HCEC 1CT (cell line): ENCODE measurements at places on chromosomes 13 and 19.
A peak's percentile ranks its signal among the peaks of the same experiment; 100 is the strongest.

- no peak for DNase-seq
These were observed 19.7 kb upstream of the FARP1 start for GRCh38 chr13:98123176-98123575.

DNA sequence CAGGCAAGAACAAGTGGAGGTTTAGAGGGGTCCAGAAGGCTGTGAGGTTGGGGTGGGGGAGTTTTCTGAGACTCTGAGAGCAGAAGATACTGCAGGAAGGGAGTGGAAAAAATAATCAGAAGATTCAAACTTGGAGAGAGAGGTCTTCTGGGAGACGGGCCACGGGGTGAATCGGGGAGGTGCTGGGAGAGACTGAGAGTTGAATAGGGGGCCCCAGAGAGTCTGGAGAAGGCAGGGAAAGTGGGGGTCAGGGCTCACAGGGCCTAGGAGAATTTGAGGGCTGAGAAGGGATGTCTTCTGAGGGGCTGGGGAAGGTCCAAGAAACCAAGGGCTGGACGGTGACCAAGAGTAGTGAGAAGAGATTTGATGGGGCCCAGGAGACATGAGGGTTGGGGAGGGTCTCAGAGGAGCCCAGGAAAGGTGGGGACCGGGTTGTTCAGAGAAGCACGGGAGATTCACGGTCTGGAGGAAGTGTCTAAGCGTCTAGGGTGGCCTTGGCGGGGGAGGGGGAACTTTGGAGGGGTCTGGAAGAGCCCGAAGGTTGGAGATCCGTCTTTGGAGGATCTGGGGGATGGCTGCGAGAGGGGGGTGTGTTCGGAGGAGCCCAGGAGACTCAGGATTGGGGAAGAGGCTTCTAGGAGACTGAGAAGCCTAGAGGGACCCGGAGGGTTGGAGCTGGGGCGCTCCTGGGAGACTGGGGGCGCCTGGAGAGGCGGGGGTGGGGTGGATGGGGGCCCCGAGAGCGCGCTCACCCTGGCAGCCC is 1.5 kb downstream of the KCNC3 start:
- DNase-seq, result no peak

GRCh38 chr19:45865269-45865948 is 1.3 kb downstream of the FOXA3 start:
- DNase-seq, result no peak

- no peak for DNase-seq
These were observed 34.5 kb downstream of the TINCR start for GRCh38 chr19:5533257-5533656.

DNA sequence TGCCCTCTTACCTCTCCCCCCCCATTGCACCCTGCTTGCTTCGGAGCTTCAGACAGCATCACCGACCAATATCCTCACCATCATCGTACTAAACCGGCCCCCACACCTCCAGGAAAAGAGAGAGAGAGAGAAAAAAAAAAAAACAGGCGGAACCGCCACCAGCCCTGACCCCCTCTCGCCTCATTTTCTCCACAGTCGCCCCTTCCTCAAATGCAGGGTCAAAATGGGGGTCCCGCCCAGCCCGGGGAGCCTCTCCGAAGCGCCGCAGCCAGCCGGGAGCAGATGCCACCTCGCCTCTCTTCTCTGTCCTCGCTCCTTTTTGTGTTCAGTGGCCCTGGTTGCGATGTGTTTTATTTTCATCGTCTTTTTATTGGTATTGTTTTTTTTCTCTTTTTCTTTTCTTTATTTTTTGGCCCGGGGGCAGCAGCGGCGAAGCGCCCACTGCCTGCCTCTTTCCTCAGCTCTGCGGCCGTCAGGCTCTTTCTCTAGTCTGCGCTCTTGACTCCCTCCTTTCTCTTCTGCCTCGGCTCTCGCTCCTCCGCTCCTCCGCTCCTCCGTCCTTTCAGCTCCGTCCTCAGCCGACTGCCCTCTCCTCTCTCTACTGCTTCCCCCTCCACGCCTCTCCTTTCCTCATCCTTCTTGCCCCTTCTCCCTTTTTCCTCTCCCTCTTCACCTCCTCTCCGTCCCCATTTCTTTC is 41.4 kb downstream of the DEDD2 start:
- no peak for DNase-seq

DNA sequence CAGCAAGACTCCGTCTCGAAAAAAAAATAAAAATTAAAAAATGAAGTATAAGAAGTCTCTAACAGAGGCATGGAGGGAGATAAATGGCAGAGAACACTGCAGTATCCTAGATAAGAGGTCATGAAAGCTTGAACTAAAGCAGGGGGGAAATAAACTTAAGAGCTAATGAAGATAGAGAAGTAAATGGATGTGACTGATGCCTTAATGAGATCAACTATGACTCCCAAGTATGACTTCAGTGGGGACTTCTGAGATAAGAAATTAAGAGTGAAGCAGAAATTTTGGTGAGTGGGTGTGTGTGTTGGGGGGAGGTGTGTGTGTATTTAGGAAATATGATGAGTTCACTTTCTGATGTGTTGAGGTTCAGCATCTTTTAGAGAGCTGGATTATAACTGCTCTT is 55.1 kb downstream of the DIAPH3 start:
- DNase-seq, result no peak

- no peak for DNase-seq
These were observed 500.5 kb upstream of the SPRY2 start for GRCh38 chr13:80841414-80841813.

DNA sequence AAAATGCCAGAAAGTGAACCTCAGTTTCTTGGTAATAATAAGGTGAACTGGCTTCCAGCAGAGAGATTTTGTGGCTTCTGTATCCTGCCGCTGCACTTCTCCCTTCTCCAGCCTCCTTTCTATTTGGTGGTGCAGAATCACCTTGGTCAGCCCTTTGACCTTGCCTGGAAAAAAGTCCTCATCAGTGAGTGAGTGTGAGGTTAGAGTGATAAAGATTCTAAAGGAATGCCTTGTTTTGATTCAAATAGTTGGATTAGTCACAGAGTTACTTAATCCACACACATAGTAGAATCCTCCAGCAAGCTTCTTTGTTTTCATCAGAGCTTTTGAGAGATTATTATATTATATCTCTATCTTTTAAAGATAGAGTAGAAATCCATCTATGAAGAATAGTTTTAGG is 140.9 kb downstream of the KCNRG start:
- peak; percentile 69 for DNase-seq

GRCh38 chr19:3357271-3357991 is 9.0 kb upstream of the NFIC start:
- no peak for DNase-seq

DNA sequence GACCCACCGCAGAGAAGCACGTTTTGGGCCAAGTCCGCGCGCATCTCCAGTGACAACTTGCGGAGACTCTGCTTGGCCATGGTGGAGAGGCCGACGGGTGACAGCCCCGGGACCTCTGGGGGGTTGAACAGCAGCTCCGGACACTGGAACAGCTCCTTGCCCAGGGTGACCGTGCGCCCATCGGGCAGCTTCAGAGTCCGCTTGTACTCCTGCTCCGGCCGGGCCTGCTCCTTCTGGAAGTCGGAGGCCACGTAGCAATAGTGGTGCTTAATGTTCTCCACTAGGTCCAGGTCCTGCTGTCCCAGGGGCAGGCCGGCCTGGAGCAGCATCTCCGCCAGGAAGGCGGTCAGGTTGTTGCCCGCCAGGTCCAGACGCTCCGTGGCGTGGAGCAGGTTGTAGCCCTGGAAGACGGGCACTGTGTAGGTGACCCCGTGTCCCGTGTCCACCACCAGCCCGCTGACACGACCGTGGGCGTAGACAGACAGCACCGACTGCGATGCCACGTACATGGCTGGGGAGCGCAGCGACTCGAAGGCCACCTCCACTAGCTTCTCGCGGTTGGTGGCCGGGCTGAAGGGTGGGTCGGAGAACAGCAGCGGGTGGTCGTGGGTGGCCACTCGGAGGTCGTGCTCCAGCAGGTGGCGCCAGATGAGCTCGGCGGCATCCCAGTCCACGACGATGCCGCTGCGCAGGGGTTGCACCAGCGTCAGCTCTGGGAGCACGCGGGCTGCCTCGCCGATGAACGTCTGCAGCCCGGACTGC is 743 bp downstream of the ACTL9 start:
- no peak for DNase-seq

GRCh38 chr13:108212886-108213285 is 2.5 kb downstream of the LIG4 start:
- DNase-seq, result no peak

DNA sequence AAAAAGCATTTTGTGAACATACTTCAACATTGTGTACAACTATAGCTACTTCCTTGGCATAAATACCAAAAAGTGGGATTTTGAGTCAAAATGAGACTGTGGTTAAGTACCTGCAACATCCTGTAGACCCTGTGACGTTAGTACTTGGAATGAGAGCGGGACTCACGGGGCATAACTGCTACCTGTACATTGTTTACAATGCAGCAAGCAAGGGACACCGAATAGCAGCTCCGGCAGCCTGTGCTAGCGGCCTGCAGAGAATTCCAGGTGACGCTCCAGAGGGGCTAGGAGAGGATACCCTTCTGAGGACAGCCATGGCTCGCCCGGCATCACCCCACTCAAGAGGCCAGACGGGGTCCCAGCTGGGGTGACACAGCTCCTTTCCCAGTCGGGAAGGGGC is 824 bp upstream of the ZNF331 start:
- no peak for DNase-seq

GRCh38 chr13:108781312-108781711 is 151.9 kb downstream of the MYO16 start:
- no peak for DNase-seq

GRCh38 chr19:56085571-56086275 is 35.4 kb downstream of the ZNF787 start:
- DNase-seq, result no peak

- DNase-seq, result no peak
These were observed 11.0 kb upstream of the EPSTI1 start for GRCh38 chr13:43003010-43003409.

- no peak for DNase-seq
These were observed 41.2 kb downstream of the POLR1D start for GRCh38 chr13:27662738-27663470.

DNA sequence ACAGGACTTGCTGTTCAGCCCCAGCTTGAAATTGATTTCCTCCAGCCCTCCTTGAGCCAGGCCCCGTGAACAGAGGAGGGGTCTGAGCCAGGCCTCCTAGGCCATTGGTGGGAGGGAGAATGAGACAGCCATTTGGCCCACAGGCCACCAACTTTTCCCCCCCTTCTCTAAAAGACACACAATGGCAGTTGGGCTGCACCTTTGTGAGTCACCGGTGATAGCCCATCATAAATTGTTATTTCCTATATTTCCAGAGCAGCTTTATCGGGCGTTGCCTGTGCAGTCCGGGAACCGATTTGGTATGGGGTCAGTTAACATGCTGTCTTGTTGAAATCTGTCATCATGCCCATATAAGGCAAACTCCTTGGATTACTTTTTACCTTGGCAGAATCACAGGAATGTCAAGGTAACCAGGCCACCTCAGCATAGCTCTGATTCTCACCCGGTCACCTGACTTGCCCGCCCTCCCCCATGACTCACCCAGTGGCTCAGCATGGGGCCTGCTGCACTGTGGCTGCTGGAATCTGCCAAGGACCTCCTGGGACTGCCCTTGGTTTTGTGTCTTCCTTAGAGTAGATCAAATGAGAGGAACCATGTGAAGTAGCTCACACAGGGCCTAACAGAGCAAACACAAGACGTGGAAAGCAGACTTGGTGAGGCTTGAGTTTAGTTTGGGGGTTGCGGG is 36.1 kb downstream of the ACTN4 start:
- DNase-seq, result peak; percentile 86

- DNase-seq, result no peak
These were observed 168.4 kb upstream of the STARD13 start for GRCh38 chr13:33453936-33454335.

- no peak for DNase-seq
These were observed at the start of gene MAST1 for GRCh38 chr19:12838182-12838885. Gene MAST1, plus strand, starts transcription at chr19:12838515. Its CDS starts 58 bp downstream, at chr19:12838573.
